ENCODE measurements at places on chromosomes 11 and 22.

DNA sequence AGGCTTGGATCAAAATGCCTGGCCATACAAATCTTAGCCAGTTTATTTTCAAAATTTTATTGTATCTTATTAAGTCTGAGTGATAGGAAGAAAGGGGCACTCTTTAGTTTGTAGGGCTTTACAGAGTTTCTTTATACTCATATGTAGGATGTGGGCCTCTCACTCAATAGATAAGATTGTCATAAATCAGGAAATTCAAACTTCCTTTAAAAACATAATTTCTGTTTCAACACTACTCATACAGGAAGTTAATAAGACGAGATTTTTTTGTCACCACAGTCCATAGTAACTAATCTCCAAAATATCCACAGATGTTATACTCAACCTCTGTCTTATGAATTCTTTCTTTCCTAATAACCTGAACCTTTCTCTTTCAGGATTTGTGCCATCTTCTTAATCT lies 13.3 kb upstream of the OR56B4 start:
- no peak for DNase-seq

- peak; percentile 54 for DNase-seq
Observed at GRCh38 chr22:25987948-25988347, 181.3 kb upstream of the SEZ6L start.

GRCh38 chr11:46874586-46874985 lies 28.5 kb upstream of the CKAP5 start:
- no peak for DNase-seq

- no peak for DNase-seq
Observed at GRCh38 chr11:18972336-18972735, 33.1 kb upstream of the MRGPRX1 start.

- no peak for DNase-seq
Observed at GRCh38 chr11:107769189-107769588, 57.3 kb upstream of the SLN start.

DNA sequence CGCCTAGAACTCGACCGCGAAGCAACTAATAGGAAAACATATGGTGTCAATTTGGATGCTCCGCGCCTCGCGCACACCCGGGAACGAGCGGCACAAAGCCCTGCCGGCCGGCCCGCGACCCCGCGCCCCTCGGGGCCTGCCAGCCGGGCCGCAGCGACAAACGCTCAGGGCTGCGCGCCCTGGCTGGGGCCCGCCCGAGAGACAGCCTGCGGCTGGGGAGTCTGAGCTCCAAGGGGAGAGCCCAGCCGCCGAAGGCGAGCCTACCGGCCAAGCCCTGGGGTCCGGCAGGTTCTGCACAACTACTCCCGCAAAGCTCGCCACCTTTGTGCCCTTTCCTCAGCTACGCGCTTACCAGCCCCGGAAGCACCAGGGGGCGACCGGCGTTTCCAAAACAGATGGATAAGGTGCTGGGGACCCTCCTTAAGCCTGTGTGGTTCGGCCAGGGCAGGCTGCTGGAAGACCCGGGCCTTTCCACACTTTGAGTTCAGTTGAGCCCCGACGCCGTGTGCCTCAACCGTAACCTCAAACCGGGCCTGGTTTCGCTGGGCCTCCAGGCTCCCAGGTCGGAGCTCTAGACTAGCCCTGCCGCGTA lies 6.0 kb downstream of the PAX6 start:
- DNase-seq: no peak

DNA sequence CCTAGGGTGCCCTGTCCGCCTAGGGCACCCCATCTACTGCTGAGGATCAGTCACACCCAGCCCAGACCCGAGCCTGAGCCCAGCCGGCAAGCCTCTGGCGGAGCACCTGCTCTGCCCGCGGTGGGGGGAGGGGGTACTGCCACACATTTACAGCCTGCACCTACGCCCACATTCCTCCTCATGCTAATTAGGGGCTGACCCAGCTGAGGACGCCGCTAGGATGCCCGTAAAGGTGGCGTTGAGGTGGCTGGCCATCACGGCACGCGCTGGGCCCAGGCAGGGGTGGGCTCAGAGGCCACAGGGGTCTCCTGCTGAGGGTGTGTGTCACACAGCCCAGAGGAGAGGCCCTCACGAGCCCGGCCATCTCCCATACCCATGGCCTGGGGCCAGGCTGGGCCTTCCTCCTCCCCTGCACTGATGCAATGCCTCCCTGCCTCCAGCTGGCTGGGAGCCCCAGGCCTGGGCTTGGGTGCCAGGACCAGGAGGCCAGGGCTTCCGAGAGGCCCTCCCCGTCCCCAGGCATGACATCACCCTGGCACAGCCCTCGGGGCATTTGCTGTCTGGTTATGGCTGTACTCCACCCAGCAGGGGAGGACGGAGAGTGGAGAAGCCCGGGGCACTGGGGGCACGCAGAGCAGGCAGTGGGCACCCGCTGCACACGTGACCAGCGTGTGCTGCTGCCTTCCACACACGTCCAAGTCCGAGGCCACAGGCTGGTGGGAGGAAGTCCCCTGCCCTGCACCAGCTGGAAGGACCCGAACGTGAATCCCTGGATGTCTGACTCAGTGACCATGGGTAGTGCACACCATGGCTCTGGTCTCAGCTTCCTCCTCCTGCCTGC lies 12.7 kb downstream of the DUSP8 start:
- peak; percentile 40 for DNase-seq

- no peak for DNase-seq
Observed at GRCh38 chr22:38033522-38034277, 23.5 kb upstream of the PICK1 start.

- DNase-seq: no peak
Observed at GRCh38 chr11:103870821-103871309, 165.6 kb upstream of the DDI1 start.

GRCh38 chr11:93907901-93908300 lies 57.5 kb upstream of the VSTM5 start:
- no peak for DNase-seq

DNA sequence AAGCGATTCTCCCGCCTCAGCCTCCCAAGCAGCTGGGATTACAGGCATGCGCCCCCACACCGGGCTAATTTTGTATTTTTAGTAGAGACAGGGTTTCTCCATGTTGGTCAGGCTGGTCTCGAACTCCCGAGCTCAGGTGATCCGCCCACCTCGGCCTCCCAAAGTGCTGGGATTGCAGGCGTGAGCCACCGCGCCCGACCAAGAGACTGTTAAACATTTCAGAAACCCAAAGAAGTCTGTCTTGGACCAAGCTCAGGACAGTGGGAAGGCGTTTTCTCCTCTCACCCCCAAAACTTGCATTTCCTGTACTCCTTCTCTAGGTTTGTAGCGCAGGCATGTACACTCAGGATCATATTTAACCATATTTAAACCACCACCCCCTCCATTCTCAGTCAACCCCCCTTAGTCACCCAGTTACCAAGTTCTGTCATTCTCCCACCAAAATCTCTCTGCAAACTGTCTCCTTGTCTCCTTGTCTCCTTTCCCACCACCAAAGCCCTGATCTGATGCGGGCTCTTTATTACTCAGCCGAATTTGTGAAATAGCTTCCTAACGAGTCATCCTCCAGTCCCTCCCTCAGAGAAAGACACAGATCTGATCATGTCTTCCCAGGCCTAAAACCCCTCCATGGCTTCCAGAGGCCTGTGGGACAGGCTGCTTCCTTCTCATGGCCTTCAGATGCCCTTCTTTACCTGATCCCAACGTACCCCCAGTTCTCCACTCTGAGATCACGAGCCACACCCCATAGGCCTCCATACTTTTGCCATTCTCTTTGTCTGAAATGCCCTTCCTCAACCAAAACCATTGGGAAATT lies 29.0 kb upstream of the CREB3L1 start:
- DNase-seq: no peak

DNA sequence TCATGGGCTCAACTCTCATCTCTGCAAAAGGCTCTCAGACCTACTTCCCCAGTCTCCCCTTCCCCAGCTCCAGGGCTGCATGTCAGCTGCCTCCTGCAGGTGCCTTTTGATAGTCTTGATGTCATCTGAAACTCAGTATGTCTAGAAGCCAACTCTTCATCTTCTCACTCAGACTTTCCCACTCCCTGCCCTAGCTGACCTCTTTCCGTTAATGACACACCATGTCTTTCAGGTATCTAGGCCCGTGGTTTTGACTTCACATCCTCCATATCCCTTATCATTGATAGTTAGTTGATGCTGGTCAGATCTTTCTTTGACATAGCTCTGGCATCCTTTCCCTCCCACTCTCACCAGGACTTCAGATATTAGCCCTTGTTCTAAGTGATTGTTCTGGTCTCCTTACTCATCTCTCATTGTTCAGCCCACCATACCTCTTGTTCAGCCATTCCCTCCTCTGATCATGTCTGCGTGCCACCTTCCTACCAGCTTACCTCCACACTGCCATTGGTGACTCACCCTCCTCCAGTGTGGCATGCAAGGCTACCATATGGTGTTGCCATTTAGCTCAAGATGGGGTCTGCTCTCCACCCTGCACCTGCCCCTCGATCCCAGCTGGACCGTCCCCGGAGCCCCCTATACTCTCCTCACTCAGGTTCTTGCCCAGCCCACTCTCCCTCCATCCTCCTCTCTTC lies 18.4 kb downstream of the TTC12 start:
- no peak for DNase-seq

DNA sequence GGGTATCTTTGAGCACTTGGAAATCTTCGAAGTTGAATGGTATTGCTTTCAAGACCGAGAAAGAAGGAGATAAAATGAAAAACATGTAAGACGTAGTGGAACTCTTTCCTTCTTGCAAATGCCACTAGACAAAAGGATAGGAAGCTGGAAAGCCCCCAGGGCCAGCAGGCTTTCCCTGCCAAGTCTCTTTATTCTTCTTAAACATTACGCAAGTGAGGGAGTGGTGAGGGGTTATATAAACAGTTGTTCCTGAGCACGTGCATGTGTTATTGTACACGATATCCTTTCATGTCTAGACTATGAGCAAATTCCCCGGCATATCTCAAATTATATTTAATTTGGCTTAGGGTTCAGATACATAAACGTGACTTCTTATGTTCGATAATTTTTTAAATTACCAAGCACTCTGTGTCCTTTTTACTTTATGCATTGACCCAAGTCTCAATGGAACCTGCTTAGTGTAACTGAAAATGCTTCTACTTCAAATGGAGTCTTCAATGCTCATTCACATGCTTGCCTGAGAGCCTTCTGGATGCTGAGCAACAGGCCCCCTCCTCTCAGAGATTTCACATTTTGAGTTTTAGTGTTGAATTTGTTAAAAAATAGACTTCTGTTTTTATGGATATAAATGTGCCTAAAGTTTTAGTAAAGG lies 59.0 kb downstream of the PPP2R1B start:
- DNase-seq: no peak

GRCh38 chr11:43988040-43988817 lies 45.8 kb downstream of the C11orf96 start:
- no peak for DNase-seq

DNA sequence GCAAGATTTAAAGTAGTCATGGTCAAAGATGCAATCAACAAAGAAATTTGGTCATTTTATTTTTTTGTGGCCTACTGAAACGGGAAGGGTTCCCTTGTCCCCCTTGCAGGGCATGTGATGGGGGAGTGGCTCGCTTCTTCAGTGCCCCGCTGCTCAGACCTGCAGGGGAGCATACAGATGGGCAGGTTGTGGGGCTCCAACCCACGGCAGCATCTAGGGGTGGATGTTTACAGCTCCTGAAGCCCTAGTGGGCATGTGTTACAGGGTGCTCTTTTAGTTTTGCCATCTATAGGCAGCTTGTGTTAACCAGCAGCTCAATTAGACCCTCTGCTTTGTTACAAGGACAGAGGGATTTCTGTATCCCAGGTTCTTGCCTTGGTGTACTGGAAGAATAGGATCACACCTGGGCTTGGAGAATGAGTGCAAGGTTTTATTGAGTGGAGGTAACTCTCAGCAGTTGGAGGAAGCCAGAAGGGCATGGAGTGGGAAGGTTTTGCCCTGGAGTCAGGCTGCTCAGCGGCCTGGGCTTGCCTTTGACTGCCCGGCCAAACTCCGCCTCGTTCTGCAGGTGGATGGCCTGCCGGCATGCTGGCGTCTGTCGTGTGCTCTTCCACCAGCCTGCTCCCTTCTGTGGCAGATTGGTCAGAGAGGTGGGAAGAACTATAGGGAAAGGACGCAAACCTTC lies 9.4 kb downstream of the GSTP1 start:
- no peak for DNase-seq

GRCh38 chr22:35215993-35216392 lies 41.3 kb upstream of the HMGXB4 start:
- no peak for DNase-seq

DNA sequence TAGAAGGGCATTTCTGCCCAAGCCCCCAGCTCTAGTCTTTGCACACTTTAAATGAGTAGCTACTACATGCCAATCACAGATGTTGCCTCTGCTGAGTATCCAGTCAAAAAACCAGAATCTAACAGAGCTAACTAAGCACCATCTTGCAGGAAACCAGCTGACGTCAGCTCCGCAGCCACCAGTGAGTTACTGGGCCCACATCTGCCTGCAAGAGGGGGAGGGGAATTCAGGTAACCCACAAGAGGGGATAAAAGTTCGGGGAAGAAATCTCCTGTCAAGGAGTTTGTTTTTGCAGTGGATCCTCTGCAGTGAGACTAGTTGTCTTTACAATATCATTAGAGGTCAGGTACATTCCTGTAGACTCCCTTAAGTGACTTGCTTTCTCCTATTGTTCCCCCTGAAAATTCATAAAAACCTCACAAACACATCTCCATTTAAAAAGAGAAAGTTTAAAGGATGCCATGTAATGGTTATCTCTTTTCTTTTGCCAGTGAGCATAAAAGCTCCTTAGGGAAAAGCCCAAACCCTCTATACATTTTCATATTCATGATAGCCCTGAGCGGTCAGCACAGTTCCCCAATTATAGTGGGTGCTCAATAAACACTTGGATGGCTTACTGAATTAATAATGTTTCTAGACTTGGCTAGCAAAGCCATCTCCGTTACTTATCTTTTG lies 9.3 kb downstream of the CD44 start:
- no peak for DNase-seq

GRCh38 chr11:31254415-31254814 lies 115.1 kb downstream of the DCDC1 start:
- DNase-seq: no peak

- DNase-seq: no peak
Observed at GRCh38 chr11:72807021-72807693, 7.1 kb upstream of the ATG16L2 start.

GRCh38 chr11:131530407-131530806 lies 160.0 kb downstream of the NTM start:
- DNase-seq: no peak
